ENCODE measurements at places on chromosomes 1 and 21. TPM values are rescaled to one million over a fixed set of nuclear protein-coding genes. Genes with fewer than 3 reads are reported as not detected.
A peak's percentile ranks its signal among the peaks of the same experiment; 100 is the strongest.

GRCh38 chr1:34612091-34612827 lies 142.6 kb upstream of the GJB5 start:
- DNase-seq, result no peak

GRCh38 chr1:27009601-27010197 lies 3.0 kb downstream of the TENT5B start:
- DNase-seq, result no peak

- no peak for DNase-seq
These were observed 1.1 kb upstream of the TTC39A start for GRCh38 chr1:51331206-51332100.

DNA sequence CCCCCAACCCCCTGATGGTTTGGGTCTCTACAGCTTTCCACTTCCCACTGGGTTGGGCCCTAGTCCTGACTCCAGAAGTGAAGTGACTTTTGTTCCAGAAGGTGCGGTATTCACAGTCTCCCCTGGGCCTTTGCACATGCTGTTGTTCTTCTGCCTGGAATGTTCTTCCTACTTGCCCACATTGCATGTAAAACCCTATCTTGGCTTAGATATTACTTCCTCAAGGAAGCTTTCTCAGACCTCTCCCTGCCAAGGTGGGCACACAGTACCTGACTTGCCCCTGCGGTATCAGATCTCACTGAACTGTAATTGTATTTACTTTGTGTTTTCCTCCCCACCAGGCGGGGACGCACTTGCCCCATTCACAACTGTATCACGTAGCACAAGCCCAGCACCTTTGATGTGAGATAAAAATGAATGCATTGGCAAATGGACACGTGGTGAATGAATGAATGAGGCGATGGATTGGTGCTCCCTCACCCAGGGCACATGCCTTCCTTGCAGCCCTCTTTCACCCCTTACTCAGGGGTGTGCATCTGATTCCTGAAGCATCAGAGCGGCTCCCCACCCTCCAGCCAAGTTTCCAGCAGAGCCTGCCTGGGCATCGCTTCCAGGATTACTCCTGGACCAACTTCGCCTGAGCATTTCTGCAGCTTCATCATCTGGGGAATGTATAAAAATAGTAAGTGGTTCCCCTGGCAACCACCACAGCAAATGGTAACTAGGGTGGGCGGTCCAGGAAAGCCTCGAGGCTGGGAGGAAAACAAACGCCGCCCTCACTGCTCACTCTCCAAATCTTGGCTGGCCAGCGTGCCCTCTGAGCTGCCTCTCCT lies 19.8 kb downstream of the NENF start:
- DNase-seq, result no peak

DNA sequence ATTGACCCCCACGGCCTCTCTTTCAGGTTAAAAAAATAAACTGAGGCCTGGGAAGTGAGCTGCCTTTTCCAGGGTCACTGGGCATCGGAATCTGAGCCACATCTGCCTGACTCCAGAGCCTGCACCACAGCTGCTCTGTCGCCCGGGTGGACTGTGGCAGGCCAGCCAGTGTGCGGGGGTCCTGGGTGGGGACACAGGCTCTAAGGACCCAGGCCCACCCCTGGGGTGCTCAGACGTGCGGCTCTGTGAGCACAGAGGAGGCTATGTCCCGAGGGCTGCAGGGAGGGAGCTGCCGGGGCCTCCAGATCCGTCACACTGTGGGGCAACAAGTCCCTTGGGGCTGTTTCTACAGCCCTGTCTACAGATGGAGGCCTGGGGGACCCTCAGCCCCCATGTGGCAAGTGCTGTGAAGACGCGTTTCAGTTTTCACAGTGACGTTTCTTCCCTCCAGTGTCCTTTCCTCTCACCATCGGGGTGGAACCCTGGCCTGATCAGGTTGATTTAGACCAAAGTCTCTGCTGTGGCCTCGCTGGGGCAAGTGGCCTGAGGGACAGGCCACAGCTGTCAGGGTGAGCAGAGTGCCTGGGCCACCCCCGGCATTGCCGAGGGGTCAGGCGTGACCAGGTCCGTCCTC lies 39.2 kb upstream of the ACTRT2 start:
- DNase-seq, result no peak

DNA sequence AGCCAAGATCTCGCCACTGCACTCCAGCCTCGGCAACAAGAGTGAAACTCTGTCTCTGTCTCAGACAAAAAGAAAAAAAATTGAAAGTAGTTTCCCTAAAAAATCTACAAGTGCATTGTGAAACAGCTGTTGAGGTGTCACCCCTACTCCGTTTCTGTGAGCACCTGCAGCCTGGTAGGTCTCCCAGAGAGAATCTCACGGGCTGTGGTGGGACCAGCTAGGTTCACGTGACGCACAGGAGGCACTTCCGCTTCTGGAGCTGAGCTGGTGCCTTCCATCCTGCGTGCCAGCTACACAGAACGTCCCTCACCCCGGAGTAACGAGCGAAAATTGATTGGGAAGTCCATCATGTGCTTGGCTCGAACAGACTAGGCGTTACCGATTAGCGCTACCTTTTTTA lies 66.8 kb downstream of the COL24A1 start:
- DNase-seq, result no peak

DNA sequence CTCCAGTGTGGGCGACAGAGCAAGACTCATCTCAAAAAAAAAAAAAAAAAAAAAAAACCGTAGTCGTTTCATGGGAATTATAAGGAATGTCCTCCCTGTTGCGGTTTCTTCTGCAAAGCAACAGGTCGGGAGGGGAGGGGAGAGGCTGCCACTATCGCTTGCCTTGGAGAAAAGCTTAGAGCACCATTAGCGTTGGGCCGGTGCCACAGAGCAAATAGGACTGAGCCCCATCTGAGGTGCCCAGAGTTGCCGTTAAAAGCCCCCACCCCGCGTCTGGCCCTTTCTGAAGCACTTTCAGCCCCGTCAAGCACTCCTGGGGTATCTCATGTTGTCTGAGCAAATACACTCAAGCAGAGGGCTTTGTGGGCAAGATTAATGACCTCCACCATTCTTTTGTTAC lies 2.2 kb downstream of the RIPPLY3 start:
- DNase-seq, result no peak

DNA sequence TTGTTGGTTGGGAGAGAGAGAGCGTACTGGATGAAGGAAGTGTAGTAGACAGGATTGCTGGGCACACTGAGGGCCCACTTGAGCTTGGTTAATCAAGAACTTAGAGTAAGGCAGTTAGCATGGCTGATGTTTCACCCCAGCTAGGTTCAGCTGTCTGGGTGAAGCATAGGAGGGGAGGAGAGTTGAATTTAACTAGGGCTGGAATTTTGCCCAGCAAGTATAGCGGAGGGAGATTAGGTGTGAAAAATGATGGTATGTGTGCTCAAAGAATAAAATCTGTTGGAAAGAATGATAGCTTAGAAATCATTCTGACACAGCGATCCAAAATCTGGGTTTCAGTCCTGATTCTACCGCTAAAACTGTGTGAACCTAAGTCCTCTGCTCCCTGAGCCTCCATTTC lies 461.5 kb upstream of the PROX1 start:
- DNase-seq, result no peak

DNA sequence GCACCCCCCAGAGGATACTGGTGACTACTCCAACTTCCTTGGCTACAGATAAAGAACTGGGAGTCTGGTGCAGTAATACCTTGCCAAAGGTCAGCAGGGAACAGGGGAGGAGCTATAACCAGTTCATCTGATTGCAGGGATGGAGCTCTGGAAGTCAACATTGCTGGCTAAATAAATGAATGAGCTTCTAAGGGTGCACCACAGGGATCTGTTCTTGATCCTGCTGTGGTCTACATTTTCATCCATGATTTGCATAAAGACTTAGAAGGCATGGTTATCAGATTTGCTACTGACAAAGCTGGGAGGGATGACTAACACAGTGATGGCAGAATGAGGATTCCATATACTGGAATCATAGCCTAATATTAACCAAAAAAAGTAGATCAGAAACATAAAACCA lies 18.3 kb downstream of the PLEKHA6 start:
- no peak for DNase-seq

DNA sequence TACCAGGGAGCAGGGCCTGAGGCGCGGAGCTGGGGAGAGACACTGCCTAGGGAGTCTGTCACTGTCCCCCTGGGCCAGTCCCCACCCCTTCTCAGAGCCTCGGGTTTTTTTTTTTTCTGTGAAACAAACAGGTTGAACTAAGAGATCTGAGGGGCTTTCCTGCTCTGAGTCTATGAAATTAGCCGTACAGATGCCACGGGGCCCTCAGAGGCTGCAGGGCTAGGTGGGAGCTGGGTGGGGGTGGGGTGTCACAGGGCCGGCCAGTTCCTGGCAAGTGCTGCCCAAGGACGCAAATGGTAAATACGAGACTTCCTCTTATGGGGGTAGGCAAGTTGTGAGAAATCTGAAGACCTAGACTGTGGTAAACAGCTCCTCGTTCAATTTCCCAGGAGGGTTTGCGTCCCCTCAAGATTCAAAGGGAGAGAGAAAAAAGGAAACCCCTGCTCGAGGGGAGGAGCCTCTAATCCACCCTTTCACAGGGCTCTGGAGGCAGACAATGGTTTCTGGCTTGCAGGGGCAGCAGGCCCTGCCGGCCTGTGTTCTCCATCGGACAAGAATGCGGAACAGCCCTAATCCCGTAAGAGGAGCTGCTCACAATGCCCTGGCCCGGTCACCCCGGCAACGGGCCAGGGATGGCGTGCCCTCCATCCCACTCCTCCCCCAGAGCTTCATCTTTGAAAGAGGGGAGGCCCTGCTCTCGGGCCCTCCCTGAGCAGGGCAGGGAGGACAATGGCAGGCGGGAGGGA lies 7.8 kb downstream of the NUAK2 start:
- peak; percentile 76 for DNase-seq

DNA sequence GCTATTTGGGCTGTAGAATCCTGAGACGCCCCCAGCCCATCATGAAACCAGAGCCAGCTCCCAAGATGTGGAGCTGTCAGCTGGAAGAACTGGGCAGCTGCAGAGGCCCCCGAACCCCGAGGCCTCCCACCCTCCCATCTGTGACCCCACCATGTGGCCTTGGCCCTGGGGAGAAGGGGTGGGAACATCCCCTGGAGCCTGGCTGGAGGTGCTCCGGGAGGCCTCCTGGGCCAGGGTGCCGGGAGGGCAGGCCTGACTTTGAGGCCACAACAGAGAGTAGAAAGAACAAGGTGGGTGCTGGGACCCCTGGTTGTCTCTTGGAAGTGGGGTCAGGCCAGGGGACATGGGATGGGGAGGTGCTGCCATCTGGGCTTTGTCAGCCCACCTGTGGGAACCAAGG lies 6.0 kb upstream of the SMYD3 start:
- DNase-seq, result no peak

GRCh38 chr1:234638832-234639799 lies 29.1 kb upstream of the IRF2BP2 start:
- DNase-seq, result no peak

- peak; percentile 89 for DNase-seq
These were observed 30.3 kb downstream of the CD48 start for GRCh38 chr1:160681066-160681890.

- DNase-seq, result no peak
These were observed 271.7 kb downstream of the DUSP10 start for GRCh38 chr1:221470000-221470698.

GRCh38 chr1:241156231-241156965 lies 200.6 kb downstream of the RGS7 start:
- DNase-seq, result no peak

GRCh38 chr1:17023573-17023972 lies 11.8 kb upstream of the ATP13A2 start:
- DNase-seq, result no peak

GRCh38 chr21:44957047-44957831 lies 17.4 kb downstream of the SLX9 start:
- DNase-seq, result no peak

DNA sequence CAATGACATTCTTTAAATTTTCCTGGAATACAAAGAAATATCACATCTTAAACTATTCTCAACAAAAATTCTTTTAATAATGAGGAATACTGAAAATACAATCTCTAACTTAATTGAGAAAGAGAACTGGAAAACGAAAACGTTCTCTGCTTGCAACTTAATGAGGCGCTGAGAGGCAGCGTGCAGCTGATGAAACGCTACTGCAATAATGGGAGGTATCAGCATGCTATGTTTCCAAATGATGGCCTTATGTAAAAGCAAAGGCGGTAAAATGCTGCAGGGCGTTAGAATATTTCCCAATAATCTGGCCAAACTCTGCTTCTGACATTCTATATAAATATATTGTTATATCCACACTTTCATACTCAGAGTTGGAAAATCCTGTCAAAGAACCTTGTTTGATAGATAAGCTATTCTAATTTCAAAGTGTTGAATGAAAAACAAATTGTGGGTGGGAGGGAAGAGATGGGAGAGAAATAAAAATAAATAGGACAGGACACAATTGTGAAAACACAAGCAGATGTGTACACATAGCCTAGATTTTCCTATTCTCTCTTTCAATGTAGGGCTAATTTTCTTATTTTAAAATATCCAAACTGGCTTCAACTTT lies 70.9 kb downstream of the APP start:
- DNase-seq, result no peak

DNA sequence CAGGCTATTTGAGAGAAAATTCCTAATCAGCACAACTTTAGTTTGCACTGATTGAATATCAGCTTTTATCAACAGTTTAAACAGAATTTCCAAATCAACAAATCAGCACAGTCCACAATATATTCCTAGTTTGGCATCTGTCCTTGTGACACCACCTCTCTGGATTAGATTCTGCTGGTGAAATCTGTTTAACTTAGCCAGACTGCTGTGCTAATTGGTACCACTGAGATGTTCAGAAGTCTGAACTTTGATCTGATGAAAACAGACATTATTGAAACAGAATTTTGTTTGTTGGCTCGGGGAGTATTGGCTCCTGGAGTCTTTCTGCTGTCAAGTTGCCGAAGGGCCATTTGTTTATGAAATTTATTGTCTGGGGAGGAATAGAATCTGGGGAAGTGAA lies 17.0 kb upstream of the NGF start:
- DNase-seq, result no peak

DNA sequence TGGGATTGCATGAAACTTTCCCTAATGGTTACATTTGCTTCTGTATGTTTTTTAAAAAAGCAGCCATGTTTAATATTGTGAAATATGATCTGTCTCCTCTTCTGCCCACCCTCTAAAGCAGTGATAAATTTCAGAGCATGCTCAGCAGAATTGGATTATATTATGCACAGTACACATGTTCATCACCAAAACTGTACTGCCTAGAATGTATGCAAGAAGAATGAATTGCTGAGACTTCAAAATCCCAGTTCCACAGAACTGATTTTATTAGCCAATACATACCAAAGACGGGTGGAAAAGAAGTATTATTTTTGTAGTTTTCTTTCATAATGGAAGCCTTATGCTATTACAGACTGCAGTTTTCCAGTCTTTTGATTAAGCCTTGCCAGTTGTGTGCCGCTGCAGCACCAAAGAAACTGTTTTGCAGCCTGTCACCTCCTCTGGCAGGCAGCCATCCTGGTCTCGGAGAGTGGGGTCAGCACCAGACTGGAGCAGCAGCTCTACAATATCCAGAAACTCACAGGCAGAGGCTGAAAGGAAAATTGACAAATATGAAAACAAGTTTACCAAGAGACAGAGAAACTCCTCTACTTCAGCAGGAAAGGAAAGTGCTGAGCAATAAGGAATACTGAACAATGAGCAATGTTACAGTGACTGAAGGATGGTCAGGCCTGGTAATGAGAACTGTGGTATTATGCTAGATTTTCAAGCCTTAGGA lies 58.1 kb downstream of the LHX4 start:
- DNase-seq, result no peak

The RPTN gene
- total RNA-seq, result not detected

The CFAP141 gene
- total RNA-seq, result not detected

The DNASE2B gene
- total RNA-seq, result not detected

The TRIM46 gene
- total RNA-seq, result 3.9 TPM

The AIM2 gene
- total RNA-seq, result 30.8 TPM

The NBPF4 gene
- total RNA-seq, result not detected

The S100A7A gene
- total RNA-seq, result not detected

The NHLH1 gene
- 0.65 TPM for total RNA-seq

Data from OCI-LY7 (cell line).